ENCODE measurements at places on chromosomes 7 and 10.

GRCh38 chr7:132548489-132549078, 27.7 kb downstream of the PLXNA4 start:
- DNase-seq = no peak

GRCh38 chr7:127123220-127123619, 129.5 kb downstream of the GRM8 start:
- no peak for DNase-seq

GRCh38 chr7:148901178-148901577, 17.1 kb upstream of the EZH2 start:
- DNase-seq = no peak

- DNase-seq = no peak
These were observed 191.8 kb downstream of the PTPRN2 start for GRCh38 chr7:158395780-158396278.

- DNase-seq = no peak
These were observed 17.7 kb upstream of the PPIF start for GRCh38 chr10:79329529-79329928.

DNA sequence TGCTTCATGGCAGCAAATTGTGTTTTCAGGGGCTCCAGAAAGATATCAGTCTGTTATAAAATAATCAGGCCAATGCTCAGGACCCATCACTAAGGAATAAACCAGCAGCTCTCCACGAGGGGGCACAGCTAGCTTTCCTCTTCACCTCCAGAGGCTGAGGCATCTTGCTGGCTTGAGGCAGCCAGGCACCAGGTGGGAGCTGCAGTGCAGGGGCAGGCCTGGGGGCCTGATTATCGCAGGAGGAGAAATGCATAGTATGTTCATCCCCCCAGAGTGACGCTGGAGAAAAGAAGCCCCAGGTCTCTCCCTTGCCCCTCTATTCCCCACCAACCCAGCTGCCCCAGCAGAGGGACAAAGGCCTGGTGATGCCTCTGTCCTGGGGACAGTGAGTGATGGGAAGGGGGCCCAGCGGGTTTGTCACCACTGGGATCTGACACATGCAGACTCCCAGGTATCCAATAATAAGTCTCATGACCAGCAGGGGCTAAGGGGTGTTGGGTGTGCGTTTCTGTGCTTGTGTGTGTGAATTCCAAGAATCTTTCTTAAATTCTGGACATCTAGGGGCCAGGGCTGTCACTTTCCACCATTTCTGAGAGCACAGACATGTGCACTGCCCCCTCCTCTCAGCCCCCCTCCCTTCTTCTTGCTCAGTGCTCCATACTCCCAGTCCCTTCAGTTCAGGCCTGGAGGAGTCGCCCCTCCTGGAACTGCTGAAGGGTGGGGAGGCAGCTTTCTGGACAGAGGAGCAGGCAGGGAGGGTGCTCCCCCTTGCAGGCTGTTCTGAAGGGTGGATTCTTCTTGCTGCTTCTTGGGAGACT, 128.1 kb upstream of the FAM20C start:
- no peak for DNase-seq

- DNase-seq = no peak
These were observed at the start of gene PRSS1 for GRCh38 chr7:142749218-142749993. Gene PRSS1, plus strand, starts transcription at chr7:142749472. Its CDS starts 13 bp downstream, at chr7:142749485.

DNA sequence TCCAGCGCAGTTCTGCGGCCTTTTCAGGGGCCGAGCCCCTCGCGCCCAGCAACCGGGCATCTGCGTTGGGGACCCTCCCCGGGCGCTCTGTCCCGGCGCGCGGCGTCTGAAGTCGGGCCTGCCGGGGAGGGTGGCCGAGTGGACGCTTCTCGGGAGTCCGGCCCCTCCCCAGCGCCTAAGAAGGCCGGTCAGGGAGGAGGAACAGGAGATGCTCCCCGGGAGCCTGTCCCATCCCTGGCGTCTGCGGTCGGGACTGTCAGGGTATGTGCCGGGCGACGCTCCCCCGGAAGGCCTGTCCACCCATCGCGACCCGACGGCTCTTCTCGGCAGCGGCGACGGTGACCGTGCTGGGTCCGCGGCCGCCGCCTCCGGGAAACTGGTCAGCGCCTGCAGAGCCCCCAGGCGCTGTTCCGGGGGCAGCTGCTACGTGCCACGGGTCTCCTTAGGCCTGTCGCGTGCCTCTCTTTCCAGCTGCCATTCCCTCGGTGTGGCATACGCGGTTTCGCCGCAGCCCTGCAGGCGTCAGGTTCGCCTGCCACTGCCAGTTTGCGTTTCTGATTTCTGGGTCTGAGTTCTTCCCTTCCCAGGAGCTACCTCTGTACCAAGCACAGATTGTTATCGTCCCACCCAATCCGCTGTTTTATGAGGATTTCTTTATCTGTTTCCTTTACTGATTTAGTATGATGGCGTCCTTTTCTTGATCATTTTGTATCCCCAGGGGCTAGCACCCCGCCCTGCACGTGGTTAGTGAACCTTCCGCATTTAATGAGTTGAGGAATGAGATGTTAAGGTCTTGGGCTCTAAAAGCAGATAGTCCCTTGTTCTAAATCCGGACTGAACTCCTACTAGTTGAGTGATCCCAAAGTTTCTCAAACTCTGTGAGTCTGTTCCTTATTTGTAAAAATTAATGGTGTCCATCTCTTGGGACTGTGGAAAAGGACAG, 782 bp downstream of the IFIT5 start:
- peak; percentile 43 for DNase-seq

GRCh38 chr7:94249631-94250030, 145.1 kb upstream of the COL1A2 start:
- no peak for DNase-seq
